ENCODE measurements at places on chromosomes 5 and 9.

DNA sequence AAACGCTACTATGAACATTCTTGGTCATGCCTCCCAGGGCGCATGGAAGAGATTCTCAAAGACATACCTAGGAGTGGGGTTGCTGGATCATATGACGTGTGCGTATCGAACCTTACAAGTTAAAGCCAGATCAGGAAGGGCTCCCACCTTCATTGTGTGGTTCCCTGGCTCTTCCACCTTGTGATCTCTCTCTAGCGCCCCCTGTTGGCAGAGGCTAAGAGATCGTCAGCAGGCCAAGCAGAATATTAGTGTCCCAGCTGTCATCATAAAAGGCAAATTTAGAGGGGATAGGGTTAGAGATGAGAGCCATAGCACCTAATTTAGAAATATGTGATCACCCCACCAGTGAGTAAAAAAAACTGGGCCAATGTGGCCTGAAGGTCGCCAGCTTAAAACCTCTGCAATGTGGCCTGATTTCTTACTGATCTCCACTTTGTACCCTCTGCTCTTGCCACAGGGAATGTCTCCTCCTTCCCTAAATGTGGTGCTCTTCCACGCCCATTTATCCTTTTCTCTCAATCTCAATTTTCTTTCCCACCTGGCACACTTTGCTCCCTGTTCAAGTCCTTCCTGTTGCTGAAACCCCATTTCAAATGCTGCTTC, 91.7 kb upstream of the SHB start:
- peak; percentile 22 for DNase-seq

- no peak for DNase-seq
Measured at GRCh38 chr5:60805463-60805862, 38.6 kb downstream of the ELOVL7 start.

GRCh38 chr5:54388409-54388808, 67.1 kb upstream of the HSPB3 start:
- no peak for DNase-seq

- DNase-seq: no peak
Measured at GRCh38 chr9:124765439-124765835, 5.7 kb downstream of the NR6A1 start.

- no peak for DNase-seq
Measured at GRCh38 chr5:72530196-72530595, 23.0 kb upstream of the ZNF366 start.

GRCh38 chr5:54361691-54362411, 51.5 kb upstream of the ARL15 start:
- DNase-seq: no peak

DNA sequence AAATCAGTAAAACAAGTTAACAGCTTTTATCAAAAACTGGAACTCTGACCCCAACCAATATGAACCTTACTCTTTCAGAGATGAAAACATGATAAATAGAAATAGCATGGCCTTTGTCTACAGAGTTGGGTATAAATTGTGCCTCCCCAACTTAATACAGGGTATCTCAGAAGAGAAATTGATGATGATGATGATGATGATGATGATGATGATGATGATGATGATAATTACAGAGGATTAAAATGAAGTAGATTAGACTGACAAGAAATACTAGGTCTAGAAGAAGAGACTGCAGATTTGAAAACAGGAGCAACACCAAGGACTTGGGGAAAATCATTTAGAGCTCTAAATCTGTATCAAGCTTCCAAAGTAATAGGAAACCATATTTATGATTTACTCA, 27.1 kb downstream of the PFDN1 start:
- DNase-seq: no peak

- DNase-seq: no peak
Measured at GRCh38 chr9:38336341-38336740, 56.2 kb upstream of the ALDH1B1 start.

- DNase-seq: no peak
Measured at GRCh38 chr9:78221425-78221824, 14.4 kb upstream of the CEP78 start.

DNA sequence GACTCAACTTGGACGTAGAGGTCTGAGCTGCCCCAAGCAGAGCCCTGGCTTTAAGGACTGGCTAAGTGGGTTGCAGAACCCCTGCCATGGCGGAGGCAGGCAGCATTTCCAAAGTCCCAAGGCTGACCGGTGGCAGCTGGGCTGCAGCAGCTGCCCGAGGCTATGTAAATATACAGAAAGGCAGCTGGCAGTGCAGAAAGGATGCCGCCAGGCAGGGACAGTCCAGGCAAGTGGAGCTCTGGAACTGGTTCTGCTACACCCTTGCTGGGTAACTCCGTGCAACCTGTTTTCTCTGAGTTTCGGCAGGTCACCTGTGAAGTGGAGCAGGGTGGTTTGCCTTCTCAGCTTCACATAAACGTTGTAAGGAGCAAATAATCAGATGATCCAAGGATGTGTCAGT, 46.0 kb downstream of the SHB start:
- DNase-seq: no peak

DNA sequence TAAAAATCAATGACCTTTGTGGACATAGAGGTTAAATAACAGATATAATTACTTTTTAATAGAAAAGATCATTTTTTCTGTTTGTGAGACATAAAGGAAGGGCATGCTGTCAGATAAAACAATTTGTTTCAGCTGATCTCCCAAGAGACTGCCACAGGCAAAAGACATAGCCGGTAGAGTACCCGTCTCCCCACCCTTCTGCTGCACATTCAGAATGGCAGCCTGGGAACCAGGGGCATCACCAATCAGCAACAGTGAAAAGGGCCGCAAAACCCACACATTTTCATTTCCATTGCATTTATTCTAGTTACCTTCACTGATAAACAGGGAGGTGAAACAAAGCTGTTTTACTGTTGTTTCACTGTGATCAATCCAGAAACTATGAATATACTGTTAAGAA, 357.7 kb downstream of the ARRDC3 start:
- no peak for DNase-seq

- no peak for DNase-seq
Measured at GRCh38 chr5:154811239-154811638, 39.2 kb downstream of the FAXDC2 start.

DNA sequence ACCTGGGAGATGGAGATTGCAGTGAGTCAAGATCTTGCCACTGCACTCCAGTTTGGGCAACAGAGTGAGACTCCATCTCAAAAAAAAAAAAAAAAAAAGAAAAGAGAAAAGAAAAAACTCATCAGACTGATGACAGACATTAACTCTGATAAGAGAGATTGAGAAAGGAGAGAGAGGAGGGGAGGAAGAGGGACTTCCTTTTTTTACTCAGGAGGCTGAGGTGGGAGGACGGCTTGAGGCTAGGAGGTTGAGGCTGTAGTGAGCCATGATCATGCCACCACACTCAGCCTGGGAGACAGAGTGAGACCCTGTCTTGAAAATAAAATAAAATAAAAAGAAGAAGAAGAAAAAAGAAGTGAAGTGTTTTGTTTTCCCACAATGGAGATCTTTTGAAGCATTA, 9.7 kb upstream of the MSMP start:
- no peak for DNase-seq

DNA sequence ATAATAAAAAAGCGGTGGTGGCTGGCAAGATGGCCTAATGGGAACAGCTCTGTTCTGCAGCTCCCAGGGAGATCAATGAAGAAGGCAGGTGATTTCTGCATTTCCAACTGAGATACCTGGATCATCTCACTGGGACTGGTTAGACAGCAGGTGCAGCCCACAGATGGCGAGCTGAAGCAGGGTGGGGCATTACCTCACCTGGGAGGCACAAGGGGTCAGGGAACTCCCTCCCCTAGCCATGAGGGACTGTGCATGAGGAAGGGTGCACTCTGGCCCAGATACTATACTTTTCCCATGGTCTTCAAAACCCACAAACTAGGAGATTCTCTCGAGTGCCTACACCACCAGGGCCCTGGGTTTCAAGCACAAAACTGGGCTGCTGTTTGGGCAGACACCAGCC, 45.6 kb upstream of the PTGER4 start:
- no peak for DNase-seq

GRCh38 chr9:38226491-38226951, 157.5 kb upstream of the SHB start:
- no peak for DNase-seq
